ENCODE measurements at places on chromosomes 1 and 21. TPM values are rescaled to one million over a fixed set of nuclear protein-coding genes. Genes with fewer than 3 reads are reported as not detected.

Gene PLA2G2C
- not detected for total RNA-seq

DNA sequence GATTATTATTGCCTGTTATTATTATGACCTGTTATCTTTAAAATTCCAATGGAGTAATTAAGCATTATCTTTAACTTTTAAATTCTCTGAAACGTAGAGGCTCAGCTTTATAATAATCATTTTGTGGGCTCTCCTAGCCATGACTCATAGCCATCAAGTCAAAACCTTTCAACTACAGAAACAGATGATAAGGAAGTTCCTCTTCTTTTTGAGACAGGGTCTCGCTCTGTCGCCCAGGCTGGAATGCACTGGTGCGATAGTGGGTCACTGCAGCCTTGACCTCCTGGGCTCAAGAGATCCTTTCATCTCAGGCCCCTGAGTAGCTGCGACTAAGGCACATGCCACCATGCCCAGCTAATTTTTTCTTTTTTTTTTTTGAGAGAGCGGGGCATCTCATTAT is 43.5 kb downstream of the CHML start:
- H3K4me1 ChIP-seq, result peaks cover 4% of the 10 kb centered on the region
- no peaks in the 10 kb centered on the region for H3K36me3 ChIP-seq
- H3K27ac ChIP-seq, result no peak overlapping the region
- no peak for DNase-seq

DNA sequence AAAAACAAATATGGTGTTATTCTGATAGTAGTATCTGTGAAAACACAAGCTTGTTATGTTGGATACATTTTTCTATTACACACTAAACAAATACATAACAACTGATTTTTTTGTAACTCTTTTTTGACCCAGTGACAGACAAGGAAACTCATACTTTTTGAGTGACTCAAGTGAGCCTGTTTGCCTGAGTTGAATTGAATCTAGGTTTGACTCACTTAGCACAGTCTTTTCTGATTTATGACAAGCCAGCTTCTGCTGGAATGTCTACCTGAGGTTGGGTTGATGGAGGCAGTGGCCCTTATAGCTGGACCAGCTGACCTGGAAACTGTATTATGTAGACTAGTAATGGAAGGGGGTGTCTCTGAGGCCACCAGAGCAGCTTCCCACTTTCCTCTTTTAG is 4.2 kb upstream of the CLCA4 start:
- DNase-seq, result no peak
- H3K27me3 ChIP-seq, result no peaks in the 10 kb centered on the region
- H3K4me1 ChIP-seq, result peaks cover 4% of the 10 kb centered on the region
- no peak overlapping the region for H3K27ac ChIP-seq
- H3K36me3 ChIP-seq, result no peaks in the 10 kb centered on the region

GRCh38 chr1:226714148-226714547 is 24.9 kb downstream of the ITPKB start:
- H3K27ac ChIP-seq, result no peak overlapping the region
- H3K36me3 ChIP-seq, result peaks cover 8% of the 10 kb centered on the region
- H3K4me3 ChIP-seq, result no peak overlapping the region
- H3K27me3 ChIP-seq, result peaks cover 8% of the 10 kb centered on the region

DNA sequence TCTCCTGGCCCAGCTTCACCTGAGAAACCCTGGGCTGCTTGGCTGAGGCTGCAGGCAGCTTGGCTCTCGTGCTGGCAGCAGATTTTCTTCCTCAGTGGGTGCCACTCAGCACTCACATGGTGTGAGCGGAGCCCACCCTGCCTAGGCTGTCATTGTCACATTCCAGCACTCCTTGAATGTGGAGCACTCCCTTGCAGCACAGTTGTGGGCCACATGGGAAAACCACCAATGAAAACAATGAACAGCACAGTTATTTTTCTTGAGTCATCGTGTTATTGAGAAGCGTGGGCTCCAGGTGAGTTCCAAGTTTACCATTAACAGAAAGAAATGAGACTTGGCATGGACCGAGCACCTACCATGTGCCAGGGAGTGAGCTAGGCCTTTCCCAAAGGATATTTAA is 27.2 kb upstream of the TRIM67 start:
- H3K27ac ChIP-seq, result no peak overlapping the region
- no peak for DNase-seq
- peaks cover 4% of the 10 kb centered on the region for H3K36me3 ChIP-seq
- peaks cover 4% of the 10 kb centered on the region for H3K27me3 ChIP-seq

DNA sequence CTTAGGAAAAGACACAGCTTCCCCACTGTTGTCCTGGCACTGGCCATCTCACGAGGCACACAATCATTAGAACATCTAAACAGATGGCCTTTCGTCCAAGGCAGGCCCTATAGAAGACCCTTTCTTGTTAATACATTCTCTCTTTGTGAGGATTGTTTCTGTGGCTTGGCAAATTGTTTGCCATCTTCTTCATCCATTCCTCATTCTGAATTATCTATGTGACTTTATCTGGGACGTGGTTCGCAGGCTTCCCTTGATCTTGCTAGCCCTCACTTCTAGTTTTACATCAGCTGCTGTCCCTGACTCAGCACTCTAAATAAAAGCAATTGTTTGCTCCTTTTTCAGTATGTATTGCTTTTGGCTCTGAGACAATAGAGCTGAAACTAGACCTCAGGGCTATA is 101.1 kb upstream of the ZC3H11B start:
- no peaks in the 10 kb centered on the region for H3K27me3 ChIP-seq
- H3K4me1 ChIP-seq, result peaks cover 10% of the 10 kb centered on the region
- no peaks in the 10 kb centered on the region for H3K36me3 ChIP-seq
- no peak for DNase-seq
- H3K27ac ChIP-seq, result no peak overlapping the region

All from glutamatergic neuron (in vitro differentiated cells).